ENCODE measurements at places on chromosomes 1 and 21.

DNA sequence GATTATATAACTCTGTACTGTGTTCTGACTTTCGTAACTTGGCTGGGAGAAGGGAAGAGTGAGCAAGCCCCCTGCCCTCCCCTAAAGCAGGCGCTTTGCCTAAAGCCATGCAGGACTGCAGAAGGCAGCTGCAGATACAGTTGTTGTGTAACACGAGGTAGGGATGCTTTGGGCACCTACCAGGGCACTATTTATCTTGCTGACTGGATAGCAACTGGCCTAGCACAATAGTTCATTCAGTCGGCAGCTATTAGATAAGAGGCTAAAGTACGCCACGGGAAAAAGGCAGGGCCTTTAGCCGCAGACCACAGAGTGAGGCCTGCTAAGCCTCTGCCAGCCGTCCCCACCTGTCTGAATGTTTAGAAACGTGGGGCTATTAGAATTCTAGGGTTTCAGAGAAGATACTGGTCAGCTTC, 80.9 kb downstream of the TTC3 start:
- no peak for DNase-seq

GRCh38 chr1:244065063-244065793, 14.1 kb downstream of the ZBTB18 start:
- no peak for DNase-seq

DNA sequence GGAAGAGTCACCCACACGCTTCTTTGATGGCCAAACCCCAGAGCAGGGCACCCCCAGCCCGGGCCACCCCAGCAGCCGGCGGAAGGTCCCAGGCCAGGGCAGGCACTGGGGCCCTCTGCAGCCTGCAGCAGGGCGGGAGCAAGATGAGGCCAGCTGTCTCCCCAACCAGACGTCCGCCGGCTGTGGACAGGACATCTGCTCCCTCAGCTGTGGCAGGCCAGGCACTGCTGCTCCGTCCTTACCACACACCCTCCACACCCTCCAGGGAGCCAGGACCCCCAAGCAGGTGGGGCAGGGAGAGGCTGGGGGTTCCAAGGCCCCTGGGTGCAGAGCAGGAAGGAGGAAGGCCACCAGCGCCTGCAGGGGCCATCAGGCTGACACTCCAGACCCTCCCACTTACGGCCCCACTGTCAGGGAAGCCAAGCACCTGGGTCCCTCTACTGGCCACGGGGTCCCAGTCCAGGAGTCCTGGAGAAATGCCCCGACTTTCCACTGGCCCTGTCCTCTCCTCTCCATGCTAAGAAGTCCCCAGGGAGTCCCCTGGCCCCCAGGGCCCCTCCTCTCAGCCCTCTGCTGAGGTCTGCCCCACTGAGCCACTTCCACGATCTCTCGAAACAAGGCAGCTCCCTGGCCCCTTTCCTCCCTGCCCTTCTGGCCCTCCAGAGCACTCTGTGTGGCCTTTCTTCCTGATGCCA, 5.6 kb downstream of the WNT9A start:
- DNase-seq: no peak

DNA sequence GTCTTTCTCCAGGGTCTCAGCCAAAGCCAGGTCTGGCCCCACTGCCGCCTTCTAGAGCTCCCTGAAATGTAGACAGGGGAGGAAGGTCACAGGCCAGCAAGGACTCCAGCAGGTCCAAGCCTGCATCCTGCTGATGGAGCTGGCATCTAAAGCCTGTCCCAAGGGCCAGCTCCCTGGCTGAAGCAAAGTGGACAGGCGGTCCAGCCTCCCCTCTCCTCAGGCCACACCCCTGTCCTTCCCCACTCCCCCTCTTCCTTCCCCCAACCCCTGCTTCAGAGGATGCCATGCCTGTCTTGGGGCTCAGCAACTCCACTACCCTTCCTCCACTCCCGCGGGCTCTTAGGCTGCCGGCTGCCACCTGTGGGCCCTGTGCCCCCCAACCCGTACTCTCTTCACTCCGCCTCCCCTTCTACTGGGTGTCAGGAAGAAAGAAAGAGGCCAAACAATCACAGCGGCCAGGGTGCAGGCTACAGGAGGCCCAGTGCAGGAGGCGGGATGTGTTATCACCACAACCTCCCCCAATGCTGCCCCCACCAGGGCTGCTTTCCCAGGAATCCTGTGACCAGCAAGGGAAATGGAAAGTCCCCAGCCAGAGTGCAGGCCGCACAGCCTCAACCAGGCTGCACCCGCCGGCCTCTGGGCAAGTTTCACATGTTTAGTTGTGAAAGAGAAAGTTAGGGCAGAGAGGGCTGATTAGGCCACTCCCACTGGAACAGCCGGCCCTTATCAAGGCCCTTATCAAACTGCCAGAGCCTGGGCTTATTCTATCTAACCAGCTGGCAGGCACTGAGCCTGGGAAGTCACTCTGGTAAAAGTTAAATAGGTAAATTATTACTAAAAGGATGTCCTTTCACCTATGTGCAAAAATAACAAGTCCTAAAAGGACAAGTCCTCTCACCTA, 34.1 kb downstream of the ACOT7 start:
- DNase-seq: peak; percentile 20

- no peak for DNase-seq
These were observed 20.5 kb downstream of the FCRL4 start for GRCh38 chr1:157577420-157577819.

DNA sequence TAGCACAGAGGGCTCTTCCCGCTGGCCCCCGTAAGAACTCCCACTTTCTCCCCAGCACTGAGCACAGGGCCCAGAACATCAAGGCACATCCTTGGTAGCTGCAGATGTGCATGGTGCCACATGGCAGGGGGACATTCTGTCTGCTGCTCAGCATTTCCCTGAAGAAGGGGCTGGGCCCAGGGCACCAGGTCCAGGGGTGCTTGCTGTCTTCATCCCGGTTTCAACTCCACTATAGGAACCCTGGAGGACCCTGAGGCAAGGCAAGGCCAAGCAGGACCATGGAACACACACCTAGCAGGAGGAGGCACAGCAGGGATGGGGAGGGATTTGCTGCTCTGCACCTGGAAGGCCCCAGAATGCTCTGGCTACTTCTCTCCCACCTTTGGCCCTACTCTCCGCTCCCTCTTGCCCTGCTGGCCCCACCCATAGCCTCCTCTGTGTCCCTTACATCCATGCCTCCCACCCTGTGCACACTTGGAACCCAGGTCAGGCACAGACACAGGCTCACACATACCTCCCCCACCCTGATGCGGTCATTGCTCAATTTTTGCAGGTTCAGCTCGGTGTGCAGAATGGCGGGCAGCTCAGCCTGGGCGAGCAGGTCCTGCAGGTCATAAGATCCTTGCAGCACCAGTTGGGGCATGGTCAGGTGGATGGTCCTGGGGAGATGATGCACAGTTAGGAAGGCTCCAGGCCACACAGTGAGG, 10.1 kb downstream of the AGT start:
- no peak for DNase-seq

DNA sequence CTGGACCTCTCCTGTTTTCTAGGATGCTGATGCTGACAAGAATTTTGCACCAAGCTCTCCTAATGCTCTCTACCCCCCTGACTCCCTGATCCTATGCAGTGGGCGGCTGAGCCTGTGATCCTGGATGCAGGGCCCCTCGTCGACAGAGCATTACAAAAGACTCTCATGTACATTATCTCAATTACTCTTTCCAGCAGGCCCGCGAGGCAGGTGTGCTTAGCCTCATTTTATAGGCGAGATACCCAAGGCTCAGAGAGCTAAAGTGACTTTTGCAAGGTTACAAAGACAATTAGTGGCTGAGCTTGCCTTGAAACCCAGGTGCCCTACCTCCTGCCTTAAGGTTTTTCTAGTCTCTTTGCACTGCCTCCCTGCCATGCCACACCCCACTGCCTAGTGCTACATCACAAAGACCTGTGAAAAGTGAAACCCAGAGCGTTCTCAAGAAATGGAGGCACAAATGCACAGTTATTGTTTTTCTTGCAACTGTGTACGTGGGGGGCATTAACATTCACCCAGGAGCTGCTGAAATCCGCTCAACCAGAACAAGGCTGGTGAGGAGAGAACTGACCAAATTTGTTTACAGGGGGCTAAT, 10.0 kb upstream of the C8A start:
- no peak for DNase-seq

DNA sequence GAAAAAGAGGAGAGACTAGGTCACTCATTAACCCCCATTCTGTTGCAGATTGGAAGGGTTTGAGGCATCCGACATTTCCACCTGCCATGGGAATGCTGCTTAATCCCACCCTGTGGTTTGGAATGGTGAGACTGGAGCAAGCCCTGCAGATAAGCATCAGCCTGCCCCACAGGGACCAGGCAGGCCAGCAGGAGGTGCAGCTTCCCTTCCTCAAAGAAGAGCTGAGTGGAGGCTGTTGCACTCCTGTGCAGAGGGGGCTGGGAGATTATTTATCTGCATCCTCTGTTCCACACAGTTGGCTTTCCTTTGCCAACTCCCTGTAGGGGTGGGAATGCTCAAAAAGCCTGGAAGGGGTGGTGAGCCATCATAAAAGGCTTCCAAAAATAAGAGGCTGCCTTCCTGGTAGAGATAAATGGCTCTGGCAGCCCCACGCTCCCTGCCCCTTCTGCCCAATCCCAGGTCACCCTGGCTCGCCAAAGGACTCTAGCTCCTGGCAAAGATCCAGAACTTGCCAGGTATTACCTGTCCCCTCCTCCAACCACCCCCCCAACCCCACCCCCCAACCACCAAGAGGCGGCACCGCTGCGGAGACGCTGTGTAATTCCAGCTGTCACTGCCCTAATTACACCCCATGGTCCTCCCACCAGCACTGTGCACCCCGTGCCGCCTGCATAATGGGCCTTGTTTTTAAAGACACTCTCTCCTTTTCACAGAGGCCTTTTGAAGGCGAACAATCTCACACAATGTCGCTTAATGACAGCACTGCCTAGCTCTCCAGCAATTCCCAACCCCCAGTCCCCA, 83.0 kb upstream of the ZC3H12A start:
- DNase-seq: no peak

- DNase-seq: no peak
These were observed 50.3 kb downstream of the TRAF5 start for GRCh38 chr1:211376807-211377470.

DNA sequence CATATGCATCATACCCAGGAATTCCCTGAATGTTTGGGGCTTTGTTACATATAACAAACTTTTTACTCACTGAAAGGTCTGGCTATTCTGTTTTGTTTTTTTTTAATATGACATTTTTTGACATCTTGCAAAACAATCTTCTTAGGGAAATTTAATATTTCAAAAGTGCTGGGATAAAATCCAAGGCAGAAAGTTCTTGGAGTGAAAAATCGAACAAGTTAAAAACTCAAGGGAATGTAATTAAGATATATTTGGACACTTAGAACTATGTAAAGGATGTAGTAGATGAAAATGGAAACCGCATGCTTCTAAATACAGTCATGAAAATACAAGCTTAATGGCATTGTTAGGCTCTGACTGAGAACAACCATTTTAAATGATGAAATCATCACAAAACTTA, 8.6 kb downstream of the CHODL start:
- peak; percentile 58 for DNase-seq

GRCh38 chr1:16315437-16315836, 36.8 kb downstream of the FBXO42 start:
- DNase-seq: no peak

DNA sequence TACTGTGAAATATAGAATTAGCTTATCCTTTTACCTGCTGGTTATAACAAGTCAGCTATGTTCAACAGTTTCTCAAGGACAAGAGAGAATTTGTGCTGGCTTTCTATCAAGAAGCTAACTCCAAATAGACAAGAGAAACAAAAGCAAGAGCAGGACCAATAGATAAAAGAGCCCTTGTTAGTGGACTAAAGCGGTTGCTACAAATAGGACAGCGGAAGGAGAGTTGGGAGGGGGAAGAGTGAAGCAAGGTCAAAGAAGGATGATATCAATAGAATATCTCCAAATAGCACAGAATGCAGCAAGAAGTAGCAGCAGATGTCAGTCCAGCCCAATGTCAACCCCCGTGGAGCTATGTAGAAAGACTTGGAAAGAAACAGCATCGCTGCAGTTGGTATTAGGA, 53.0 kb upstream of the AKT3 start:
- DNase-seq: no peak

GRCh38 chr1:119011116-119011515, 23.0 kb upstream of the TBX15 start:
- DNase-seq: peak; percentile 67

GRCh38 chr1:220448217-220448616, 79.7 kb upstream of the MARK1 start:
- no peak for DNase-seq

GRCh38 chr1:47990286-47990685, 6.9 kb downstream of the TRABD2B start:
- DNase-seq: no peak

Data from fibroblast of skin of scalp (primary cell).